ENCODE measurements at places on chromosomes 13 and 19.

DNA sequence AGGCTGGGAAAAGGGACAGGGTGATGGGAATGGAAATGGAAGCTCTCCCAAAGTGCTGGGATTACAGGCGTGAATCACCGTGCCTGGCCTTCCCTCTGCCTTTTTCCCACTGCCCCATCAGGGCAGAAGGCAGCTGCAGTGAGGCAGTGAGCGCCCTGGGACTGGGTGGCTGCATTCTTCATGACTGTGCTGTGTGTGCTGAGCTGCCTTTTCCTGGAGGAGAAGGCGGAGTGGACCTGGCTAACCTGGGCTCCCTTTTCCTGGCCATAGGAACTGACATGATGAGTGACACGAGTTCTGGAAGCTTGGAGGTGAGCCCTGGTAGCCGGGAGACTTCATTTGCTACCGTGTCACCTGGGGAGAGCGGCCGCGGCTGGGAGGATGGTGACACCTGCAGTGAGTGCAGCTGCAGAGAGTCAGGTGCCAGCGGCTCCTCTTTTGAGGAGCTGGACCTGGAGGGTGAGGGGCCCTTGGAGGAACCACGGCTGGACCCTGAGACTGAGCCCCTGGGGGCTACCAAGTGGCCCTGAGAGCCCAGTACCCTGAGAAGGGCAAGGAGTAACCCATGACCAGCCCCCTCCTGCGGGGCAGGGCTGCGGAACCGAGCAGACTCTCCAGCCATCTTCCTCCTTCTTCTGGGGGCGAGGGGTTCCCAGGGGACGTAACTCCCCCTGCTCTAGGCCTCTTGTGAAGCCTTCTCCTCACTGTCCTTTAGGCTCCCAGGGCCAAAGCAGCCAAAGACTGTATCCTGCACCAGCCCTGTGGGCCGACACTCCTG, 26.3 kb upstream of the ZNF492 start:
- no peak for DNase-seq

GRCh38 chr13:104831831-104832230, 1703.6 kb downstream of the EFNB2 start:
- no peak for DNase-seq

- DNase-seq: no peak
Observed at GRCh38 chr19:823565-824121, 1.9 kb upstream of the PLPPR3 start.

GRCh38 chr13:23160638-23161480, 19.9 kb upstream of the SGCG start:
- DNase-seq: no peak

DNA sequence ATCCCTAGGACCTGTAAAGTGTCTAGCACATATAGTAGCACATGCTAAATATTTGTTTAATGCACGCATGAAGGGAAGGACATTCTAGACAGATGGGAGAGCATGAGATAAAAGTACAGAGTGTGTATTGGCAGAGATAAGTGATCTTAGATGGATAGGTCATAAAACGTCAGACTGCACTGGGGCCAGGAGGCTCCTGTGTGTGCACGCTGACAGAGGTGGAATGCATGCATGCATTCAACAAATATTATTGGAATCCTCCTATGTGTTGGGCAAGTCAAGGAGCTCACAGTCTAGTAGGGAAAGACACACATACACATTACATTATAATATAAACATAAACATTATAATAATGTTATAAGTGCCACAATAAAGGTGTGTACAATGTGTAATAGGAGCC, 73.3 kb downstream of the FGF9 start:
- no peak for DNase-seq

- DNase-seq: no peak
Observed at GRCh38 chr13:33745370-33746324, 72.3 kb upstream of the RFC3 start.

DNA sequence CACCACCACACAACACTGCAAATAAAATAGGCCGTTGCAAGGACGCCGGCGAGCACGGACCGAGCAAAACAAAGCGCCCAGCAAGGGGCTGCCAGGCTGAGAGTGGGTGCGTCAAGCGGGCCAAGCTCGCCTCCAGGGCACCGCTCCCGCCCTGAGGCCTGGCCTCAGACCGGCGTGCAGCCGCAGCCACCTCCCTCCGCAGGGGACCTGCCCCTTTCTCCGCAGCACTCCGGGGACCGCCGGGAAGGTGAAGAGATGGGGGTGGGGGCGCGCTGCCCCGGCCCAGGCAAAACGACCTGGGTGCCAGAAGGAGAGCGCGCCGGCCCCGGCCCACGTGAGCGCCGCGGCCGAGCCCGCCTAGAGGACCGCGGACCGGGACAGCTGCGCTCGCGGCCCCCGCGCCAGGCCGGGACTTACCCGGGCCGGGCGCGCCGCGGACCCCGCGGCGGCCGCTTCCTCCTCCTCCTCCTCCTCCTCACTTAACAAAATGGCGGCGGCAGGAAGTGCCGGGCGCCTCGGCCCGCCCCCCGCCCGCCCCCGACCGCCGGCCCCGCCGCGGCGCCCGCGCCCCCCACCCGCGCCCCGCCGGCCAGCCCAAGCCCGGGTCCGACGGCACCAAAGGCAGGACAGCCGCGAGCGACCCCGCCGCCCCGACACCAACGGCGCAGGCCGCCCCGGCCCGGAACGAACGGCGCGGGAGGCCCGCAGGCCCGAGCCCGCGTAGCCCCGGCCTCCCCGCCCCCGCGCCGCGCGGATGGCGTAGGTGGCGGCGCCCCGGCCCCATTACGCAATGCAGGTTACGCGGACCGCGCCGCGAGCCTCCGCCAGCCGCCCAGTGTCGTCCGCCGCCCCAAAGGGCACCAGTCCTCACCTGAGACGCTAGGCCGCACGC, 674 bp downstream of the BRD4 start:
- peak; percentile 55 for DNase-seq

DNA sequence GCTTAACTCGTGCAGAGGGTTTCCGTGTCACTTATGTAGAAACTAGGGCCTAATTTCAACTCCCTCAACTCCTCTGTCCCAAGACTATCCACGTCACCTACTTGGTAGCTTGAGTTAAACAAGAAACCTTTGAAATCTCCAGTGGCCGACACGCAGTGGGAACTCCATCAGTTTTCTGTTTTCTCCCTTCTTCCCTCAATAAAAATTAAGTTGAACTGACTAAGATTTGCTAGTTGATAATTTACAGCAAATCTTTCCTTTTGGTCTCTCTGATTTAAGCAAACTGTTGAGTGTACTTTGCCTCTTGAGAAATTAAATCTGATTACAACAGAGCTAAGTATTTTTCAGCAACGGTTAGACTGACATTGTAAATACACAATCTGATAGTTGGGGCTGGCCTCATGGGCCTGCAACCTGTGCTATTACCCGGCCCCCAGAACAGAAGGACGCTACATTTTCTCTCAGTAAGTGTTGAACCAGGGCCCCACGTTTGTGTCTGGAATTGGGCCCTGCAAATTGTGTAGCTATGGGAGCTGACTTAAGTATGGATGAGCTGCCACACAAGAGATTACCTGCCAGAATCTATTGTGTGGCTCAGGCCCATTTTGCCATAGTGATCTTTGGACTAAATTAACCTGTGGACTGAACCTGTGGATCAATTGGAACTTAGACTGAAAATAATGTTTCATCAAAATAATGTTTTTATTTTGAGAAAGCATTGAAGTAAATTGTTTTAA, 708 bp upstream of the ESD start:
- no peak for DNase-seq

DNA sequence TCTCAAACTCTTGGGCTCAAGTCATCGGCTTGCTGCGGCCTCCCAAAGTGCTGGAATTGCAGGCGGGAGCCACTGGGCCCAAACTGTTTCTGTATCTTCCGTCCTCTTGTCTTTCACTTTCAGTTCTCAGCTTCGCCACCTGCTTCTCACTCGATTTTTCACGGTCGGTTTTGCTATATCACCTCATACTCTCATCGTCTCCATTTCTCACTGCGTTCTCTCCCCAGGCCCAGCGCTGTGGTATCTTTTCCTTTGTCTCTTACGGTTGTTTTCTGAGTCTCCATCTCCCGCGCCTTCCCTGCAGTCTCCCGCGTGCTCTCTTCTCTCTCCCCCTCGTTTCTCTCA, 14.9 kb downstream of the SSC5D start:
- DNase-seq: no peak

DNA sequence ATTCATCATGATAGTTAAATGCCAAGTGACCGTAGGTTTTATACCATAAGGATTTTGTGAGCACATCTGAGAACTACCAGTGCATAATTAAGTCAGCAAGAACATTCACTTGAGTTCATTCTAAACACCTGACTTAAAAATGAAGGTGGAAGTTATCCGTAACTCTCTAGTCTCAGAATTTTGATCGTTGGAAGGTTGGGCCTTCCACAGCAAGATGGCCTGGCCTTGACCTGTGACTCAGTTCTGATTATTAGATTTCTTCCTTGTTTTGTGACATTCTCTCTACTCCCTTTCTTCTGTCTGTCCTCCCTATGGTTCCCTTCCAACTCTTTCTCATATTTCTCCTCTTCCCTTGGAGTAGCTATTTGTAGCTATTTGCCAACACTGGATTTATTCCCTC, 20.0 kb upstream of the WDFY2 start:
- no peak for DNase-seq

- DNase-seq: peak; percentile 19
Observed at GRCh38 chr19:2782329-2782935, 641 bp downstream of the SGTA start.

- DNase-seq: no peak
Observed at GRCh38 chr13:30141775-30142485, 165.4 kb downstream of the KATNAL1 start.

DNA sequence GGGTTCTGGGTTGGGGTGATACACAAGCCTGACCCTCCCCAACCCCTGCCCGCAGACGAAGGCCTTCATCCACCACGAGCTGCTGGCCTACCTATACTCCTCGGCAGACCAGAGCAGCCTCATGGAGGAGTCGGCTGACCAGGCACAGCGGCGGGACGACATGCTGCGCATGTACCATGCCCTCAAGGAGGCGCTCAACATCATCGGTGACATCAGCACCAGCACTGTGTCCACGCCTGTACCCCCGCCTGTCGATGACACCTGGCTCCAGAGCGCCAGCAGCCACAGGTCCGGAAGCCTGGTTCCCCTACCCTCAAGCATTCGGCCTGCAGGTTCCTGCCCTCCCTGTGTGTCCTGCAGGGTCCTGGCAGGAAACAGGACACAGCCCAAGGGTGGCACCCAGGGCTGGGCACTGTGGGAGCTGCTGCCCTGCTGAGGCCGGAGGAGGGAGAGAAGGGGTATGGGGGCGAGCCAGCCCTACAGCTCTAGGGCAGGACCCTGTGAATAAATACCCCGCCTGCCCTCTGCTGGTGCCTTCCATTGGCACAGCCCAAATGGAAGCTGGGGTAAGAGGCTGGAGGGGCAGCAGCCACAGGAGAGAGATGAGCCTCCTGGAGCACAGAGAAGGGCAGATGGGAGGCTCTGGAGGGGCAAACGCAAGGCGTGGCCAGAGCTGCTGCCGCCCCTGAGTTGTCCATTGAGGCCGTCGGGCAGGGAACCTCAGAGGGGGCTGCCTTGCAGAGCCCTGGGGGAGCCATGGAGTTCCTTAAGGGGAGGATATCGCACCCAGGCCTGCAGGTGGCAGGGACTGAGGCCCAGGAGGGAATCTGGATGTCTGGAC, 6.8 kb downstream of the TMED1 start:
- no peak for DNase-seq

- no peak for DNase-seq
Observed at GRCh38 chr13:100515410-100515800, 73.2 kb downstream of the GGACT start.

DNA sequence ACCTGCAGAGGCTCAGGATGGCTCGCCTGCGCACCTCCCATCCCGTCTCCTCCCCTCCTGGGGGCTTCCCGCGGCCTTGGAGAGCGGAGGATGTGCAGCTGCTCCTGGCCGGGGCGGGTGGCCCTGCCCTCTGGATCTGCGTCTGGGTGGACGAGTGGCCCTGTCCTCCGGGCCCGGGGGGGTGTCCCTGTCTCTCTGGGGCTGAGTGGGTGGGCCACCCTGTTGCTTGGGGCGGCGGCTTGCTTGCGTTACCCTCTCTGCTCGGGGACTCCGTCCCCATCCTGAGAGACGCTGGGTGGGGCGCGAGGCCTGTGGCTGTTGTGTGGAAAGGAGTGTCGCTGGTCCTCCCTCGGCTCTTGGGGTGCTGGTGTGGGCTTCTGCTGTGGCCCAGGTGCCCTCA, 34.6 kb downstream of the DOT1L start:
- no peak for DNase-seq

GRCh38 chr19:4391306-4391693, 9.0 kb downstream of the SH3GL1 start:
- DNase-seq: no peak

- no peak for DNase-seq
Observed at GRCh38 chr13:62094932-62095331, 679.3 kb upstream of the PCDH20 start.

DNA sequence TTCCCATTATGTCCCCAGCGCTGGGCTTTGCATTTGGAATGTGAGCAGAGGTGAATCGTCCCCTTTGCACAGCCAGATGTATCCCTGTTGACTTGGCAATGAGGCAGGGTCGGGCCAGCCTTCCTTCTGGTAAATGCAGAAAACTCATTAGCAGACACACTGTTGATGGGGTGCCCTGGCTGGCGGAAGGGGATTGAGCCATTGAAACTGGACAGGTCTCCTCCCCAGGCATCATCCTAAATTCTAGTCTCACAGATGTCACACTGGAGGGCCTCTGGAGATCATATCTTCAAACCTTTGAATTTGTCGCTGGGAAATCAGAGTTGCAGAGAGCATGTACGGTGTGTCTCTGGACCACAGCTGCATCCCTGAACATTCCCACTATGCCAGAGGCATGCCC, 219.5 kb upstream of the TSHZ3 start:
- no peak for DNase-seq

GRCh38 chr19:41702171-41702651, 6.2 kb upstream of the CEACAM5 start:
- DNase-seq: no peak

Data from hematopoietic multipotent progenitor cell treated with erythropoietin and hydrocortisone succinate and interleukin-3 and kit ligand, for 15 days (in vitro differentiated cells).